ENCODE measurements at places on chromosomes 2 and 18. TPM values are rescaled to one million over a fixed set of nuclear protein-coding genes. Genes with fewer than 3 reads are reported as not detected.

Gene SPC25
- not detected for total RNA-seq

Gene SCYGR4
- not detected for total RNA-seq

Gene SLC9A4
- not detected for total RNA-seq

Gene SP5
- total RNA-seq: not detected

Gene ELAC1
- 8.9 TPM for total RNA-seq

Gene AMER3
- not detected for total RNA-seq

Gene HOXD1
- not detected for total RNA-seq

Gene MOGAT1
- not detected for total RNA-seq

Gene SLC8A1
- 80.3 TPM for total RNA-seq

Gene SALL3
- not detected for total RNA-seq

Gene PFN4
- total RNA-seq: 0.44 TPM

Gene ALLC
- total RNA-seq: not detected

Gene SLC23A3
- total RNA-seq: 1.2 TPM

Gene NRP2
- total RNA-seq: 18.5 TPM

Gene DLGAP1
- total RNA-seq: 3.1 TPM

Gene PUS10
- total RNA-seq: 9.6 TPM

Gene ZNF512
- total RNA-seq: 42.0 TPM

Gene RNF125
- total RNA-seq: 1.5 TPM

Gene NEUROD1
- total RNA-seq: not detected

Gene KANSL3
- 51.4 TPM for total RNA-seq

Gene CD226
- total RNA-seq: 0.66 TPM

Gene RUFY4
- not detected for total RNA-seq

Gene CRYGD
- not detected for total RNA-seq

Gene TRABD2A
- total RNA-seq: 17.5 TPM

Gene DUSP19
- total RNA-seq: 3.5 TPM
